ENCODE measurements at places on chromosomes 12 and 14. TPM values are rescaled to one million over a fixed set of nuclear protein-coding genes. Genes with fewer than 3 reads are reported as not detected.
A peak's percentile ranks its signal among the peaks of the same experiment; 100 is the strongest.

DNA sequence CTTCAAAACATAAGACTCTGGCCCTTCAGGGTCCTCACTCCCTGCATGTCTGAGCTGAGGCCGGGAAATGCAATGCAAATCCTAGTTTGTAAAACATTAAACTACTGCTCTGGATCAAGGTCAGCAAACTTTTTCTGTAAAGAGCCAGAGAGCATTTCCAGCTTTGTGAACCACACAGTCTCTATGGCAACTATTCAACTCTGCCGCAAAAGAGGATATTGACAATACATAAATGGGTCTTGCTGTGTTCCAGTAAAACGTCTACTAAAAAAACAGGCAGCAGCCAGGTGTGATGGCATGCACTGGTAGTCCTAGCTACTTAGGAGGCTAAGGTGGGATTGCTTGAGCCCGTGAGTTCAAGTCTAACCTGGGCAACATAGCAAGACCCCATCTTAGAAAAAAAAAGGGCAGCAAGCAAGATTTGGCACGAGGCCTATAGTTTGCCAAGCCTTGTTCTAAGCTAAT, 22.3 kb downstream of the DDX24 start:
- no peak for DNase-seq

- no peak for DNase-seq
These were observed 103.9 kb downstream of the BTG1 start for GRCh38 chr12:92041742-92042141.

DNA sequence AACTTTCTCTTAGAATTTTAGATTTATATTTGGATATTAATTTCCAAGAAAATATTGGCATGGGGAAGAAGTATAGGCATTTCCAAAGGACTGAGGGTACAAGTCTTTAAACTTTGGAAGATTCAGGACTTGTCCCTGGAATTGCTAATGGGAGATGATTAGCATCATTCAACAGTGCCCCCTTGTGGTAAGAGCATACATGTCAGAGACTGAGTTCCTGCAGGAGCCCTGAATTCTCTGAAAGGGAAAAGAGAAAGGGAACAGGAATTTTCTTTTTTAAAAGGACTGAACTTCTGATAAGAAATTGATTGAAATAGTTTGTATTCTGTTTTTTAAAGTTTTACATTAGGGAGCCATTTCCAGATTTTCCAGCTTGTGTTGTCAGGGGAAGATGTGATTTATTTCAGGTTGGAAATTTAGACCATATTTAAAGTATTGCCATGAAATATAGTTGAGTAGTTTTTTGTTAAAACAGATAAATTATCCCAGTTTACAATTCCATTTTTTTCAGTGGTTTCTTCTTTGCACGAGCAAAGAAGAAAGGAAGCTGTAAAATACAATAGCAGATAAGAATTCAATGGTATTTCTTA, 44.0 kb upstream of the REP15 start:
- peak; percentile 8 for DNase-seq

GRCh38 chr14:105939810-105940508, 413.6 kb downstream of the TMEM121 start:
- no peak for DNase-seq

DNA sequence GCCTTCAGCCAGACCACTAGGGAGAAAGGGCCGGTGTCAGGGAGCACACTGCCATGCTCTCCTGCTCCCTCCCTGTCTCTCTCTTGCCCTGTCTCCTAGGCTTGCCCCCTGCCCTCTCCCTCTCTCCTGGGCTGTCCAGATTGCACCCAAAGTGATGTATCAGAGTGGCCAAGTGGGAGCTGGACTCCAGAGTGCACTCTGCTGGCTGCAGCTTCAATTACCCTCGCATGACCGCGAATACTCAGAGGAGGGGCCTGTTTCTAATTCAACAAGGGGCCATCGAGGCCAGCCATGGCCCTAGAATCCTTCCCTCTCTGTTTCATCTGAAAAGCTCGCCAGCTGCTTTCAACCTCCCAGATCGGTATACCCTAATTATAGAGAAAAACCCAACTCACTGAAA, 206.4 kb upstream of the FKBP4 start:
- DNase-seq, result no peak

DNA sequence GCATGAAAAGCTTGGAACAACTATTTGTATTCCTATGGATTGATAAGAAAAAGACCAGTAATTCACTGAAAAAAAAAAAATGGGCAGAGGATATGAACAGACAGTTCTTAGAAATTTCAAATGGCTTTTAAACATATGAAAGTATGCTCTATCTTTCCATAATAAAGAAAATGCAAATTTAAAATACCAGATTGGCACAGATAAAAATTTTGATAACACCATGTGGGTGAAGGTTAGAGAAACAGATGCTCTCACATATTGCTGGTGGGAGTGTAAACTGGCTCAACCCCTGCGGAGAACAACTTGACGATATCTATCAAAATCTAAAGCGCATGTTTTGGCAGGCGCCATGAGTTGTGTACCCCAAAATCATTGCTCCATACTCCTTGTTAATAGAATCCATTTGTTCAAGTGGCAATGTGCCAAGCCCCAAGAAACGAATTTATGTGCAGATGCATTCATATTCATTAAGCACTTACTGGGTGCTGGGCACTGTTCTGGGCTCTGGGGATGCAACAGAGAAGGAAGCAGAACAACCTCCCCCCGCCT, 29.5 kb upstream of the TMPO start:
- no peak for DNase-seq

DNA sequence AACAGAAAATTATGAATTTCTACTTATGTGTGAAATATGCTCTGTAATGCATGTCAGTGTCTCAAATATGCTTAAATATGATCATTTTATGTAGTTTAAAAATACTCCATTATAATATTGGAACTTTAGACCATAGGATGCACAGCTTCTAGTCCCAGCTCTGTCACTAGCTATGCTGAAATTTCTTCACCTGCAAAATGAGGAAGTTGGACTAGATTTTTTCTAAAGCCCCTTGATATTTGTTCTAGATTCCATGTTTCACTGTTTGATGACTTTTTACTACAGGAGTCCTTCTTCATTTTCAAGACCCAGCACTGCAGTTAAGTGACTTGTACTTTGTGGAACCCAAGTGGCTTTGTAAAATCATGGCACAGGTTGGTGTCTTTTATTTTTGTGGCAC, 90.1 kb downstream of the LRRK2 start:
- DNase-seq, result no peak

DNA sequence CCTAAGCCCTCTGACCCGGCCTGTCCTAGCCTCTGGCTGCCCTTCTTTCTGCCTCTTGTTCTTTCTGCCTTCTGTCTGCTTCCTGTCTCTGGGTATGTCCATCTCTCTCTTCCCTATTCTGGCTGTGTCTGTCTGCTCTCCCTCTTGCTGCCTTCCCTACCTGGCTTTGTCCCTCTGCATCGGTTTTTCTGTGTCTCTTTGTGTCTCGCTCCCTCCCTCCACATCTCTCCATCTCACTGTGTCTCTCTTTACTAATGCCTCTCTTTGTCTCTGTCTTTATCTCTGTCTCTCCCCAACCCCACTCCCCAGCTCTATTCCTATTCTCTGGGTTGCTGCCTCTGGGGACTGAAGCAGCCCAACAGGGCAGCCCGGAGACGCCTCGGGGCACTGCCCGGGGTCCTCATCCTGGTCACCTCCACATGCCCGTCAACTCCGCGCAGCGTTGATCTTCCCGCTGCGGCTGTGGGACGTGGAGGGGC, 10.1 kb downstream of the SHMT2 start:
- no peak for DNase-seq

DNA sequence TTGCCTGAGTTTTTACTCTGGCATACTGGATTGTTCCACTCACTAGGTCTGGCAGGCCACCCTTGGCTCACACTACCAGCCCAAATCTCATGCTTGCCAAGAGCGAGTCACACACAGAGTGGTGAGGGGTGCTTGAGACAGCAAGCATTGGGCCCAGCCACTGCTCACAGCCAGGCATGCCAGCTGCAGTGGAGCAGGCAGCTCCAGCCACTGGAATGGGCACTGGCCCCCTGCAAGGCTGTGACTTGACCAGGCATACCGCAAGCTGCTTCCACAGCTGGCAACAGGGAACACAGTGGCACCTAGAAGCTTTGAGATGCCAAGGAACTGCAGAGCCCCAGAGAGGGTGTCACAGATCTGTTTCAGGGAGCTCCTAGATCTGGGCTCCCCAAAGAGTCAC, 488.5 kb downstream of the LRFN5 start:
- DNase-seq, result no peak

GRCh38 chr12:105228494-105228893, 7.5 kb downstream of the APPL2 start:
- DNase-seq, result no peak

DNA sequence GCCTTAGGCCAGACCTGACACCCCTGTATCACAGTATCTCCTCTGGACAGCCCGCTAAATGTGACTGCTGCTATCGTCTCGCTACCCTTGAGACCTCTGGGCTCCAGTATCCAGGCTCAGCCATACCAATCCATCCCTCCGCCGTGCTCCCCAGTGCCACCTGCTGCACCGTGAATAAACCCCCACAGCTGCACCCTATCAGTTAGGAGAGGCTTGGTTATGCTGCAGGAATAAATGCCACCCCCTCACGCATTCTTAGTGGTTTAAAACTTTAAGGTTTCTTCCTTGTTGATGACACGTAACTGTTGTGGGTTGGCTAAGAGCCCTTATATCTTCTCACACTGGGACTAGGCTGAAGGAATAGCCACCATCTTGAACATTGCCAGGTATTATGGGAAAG, 12.1 kb downstream of the CCDC63 start:
- no peak for DNase-seq

GRCh38 chr12:42094277-42094676, 50.4 kb downstream of the GXYLT1 start:
- no peak for DNase-seq

SPTLC2 gene
- 35.1 TPM for total RNA-seq

PIP4K2C gene
- 19.0 TPM for total RNA-seq

PAPLN gene
- total RNA-seq, result 15.6 TPM

TSPAN19 gene
- total RNA-seq, result not detected

CYP27B1 gene
- 2.7 TPM for total RNA-seq

SLC38A4 gene
- total RNA-seq, result 0.23 TPM

C1R gene
- total RNA-seq, result 1.7 TPM

LRFN5 gene
- 0.05 TPM for total RNA-seq
